ENCODE measurements at places on chromosomes 1 and 21.

DNA sequence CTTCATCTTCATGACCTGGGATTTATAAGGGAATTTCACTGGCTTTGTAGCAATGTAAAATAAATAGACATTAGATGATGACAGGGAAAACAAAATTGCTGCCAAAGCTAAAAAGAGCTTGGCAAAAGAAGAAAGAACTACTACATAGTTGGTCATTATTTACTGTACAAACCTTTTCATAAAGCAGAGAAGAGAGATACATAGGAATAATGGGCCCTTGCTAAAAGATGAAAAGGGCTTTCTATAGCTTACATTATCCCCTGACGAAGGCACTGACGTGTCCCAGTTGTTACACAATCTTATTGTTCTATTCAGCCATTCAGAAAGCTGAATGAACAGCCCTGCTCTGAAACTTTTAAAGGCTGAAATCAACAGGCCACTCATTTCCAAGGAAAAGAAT is 57.1 kb downstream of the ZC3H11B start:
- no peak for DNase-seq

- no peak for DNase-seq
Observed at GRCh38 chr1:162666006-162666645, 33.9 kb downstream of the DDR2 start.

- DNase-seq, result no peak
Observed at GRCh38 chr1:88210103-88210787, 473.8 kb upstream of the PKN2 start.

DNA sequence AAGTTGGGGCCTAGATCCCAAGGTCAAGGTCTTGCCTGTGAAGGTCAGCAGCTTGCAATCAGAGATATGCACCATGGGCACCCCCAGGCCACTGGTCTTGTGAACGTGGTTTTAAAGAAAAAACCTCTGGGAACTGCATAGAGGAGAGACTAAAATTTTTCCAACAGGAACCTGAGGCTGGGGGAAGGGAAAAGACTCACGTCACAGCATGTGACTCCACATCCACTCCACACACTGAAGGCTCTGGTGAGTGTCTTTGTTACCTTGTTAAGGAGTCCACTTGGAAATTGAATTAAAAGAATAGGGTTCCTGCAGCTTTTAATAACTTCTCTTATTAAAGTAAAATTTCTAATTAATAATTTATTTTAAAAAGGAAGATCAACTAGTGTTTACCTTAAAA is 224.9 kb downstream of the DAB1 start:
- DNase-seq, result no peak

DNA sequence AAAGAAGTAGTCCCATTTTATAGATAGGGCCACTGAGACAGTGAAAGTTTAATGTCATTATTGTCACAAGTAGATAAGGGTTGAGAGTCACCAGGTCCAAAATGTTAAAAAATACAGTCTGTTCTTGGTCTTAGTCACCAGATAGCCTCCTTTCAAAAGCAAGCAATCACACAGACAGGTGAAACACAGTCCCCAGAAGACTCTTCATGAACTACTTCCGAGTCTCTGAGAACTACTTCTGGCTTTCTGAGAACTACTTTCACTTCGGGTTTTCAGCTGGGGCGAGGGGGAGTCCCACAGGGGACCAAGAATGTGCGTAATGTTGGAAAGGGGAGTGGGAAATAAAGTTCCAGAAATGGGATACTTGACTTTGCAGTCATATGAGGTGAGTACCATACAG is 143.2 kb downstream of the HHIPL2 start:
- no peak for DNase-seq

DNA sequence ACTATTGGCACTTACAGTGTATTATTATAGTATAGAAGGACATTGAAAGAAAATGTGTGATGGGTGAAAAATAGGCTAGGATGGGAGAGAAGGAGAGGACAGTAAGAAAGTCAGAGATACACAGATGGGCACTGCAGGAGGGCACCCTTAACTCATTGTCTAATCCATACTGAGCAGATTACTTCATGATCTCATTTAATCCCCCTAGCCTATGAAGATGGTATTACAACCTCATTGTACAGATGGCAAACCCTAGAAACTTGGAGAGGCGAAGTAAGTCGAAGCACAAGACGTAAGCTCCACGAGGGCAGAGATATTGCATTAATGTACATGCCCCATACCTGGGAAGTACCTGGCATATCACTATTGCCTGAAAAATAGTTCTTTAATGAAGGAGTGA is 346.9 kb upstream of the DAB1 start:
- DNase-seq, result no peak

- no peak for DNase-seq
Observed at GRCh38 chr1:45381243-45381642, 41.0 kb upstream of the MUTYH start.

GRCh38 chr1:18817795-18818435 is 41.5 kb downstream of the TAS1R2 start:
- no peak for DNase-seq

- no peak for DNase-seq
Observed at GRCh38 chr1:98674075-98674781, 12.7 kb downstream of the SNX7 start.

DNA sequence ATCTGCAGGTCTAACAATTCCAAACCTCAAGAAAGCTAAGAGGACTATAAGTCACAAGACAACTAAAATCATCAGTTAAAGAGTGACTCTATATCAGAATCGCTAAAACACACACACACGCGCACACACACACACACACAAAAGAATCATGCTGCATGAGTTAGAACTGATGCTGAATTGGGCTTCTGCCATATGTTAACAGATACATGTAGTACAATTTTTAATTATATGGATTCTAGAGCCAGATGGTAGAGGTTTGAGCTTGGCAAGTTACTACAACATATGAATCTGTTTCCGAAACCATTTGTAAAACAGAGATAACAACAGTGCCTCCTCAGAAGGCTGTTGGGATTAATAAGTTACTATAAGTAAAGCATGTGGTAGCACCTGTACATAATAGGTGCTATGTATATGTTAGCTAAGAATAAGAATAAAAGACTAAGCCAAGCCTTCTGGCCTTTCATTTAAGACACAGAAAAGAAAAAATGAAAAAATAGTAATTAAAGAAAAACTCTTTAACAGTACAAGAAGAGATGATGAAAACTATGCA is 17.9 kb downstream of the EPRS1 start:
- no peak for DNase-seq

DNA sequence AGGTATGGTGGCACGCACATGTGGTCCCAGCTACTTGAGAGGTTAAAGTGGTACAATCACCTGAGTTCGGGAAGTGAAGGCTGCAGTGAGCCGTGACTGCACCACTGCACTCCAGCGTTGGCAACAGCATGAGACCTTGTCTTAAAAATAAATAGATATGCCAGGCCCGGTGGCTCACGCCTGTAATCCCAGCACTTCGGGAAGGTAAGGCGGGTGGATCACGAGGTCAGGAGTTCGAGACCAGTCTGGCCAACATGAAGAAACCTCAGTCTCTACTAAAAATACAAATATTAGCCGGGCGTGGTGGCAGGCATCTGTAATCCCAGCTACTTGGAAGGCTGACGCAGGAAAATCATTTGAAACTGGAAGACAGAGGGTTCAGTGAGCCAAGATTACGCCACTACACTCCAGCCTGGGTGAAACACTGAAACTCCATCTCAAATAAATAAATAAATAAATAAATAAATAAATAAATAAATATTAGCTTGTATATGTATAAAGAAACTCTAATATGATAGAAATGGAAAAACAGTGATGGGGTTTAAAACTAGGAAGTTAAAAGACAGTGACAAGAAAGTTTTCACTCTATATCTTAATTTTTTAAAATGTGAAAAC is 18.8 kb downstream of the GATAD2B start:
- no peak for DNase-seq

DNA sequence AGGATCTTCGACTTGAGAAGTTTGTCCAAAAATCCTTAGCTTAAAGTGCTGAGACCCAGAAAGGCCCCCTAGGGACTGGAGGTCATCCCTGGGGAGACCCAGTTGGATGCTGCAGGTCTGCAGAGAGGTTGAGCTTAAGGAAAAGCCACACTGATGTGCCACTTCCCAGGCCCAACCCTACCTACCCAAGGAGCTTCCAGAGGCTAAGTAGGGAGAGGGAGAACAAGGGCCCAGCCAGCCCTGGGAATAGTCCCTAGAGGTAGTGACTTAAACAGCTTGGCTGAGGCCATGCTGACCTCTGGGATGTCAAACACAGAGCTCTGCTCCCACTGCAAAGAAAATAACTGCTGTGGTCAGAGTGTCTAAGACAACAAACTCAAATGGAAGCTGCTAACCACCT is 693.7 kb downstream of the MATN1 start:
- DNase-seq, result no peak

DNA sequence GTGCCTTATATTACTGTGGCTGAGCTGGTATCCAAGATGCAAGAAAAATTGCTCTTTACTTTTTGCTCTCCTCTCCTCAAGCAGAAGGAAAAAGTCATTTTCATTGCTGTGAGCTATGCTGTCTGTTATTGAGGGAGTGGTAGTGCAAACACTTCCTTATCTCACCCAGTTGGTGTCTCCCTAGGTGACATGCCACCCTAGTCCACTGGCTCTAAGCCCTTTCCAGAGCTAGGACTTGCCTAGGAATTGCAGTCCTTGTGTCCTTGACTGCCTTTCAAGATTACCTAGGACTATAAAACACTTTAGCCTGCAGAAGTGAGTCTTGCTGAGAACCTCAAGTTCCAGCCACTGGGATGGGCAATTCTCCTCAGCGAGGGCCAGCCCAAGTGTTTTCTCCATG is 458.3 kb downstream of the MRPL39 start:
- no peak for DNase-seq

DNA sequence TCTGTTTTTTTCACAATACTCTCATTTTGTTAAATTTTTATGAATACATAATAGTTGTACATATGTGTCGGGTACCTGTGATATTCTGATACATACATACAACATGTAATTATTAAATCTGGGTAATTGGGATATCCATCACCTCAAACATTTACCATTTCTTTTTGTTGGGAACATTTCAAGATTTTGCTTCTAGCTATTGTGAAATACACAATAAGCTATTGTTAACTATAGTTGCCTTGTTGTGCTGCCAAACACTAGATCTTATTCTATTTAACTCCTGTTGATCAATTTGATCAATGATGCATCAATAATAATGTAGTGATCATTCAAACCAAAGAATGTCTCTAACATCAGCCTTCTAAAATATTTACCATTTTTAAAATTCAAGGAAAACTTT is 234.6 kb upstream of the NR5A2 start:
- no peak for DNase-seq

All from hematopoietic multipotent progenitor cell treated with erythropoietin and hydrocortisone succinate and interleukin-3 and kit ligand, for 15 days (in vitro differentiated cells).